Urinary bladder (tissue), 4 donors: ENCODE measurements at places on chromosomes 12 and 14. TPM values are rescaled to one million over a fixed set of nuclear protein-coding genes. Genes with fewer than 3 reads are reported as not detected.

DNA sequence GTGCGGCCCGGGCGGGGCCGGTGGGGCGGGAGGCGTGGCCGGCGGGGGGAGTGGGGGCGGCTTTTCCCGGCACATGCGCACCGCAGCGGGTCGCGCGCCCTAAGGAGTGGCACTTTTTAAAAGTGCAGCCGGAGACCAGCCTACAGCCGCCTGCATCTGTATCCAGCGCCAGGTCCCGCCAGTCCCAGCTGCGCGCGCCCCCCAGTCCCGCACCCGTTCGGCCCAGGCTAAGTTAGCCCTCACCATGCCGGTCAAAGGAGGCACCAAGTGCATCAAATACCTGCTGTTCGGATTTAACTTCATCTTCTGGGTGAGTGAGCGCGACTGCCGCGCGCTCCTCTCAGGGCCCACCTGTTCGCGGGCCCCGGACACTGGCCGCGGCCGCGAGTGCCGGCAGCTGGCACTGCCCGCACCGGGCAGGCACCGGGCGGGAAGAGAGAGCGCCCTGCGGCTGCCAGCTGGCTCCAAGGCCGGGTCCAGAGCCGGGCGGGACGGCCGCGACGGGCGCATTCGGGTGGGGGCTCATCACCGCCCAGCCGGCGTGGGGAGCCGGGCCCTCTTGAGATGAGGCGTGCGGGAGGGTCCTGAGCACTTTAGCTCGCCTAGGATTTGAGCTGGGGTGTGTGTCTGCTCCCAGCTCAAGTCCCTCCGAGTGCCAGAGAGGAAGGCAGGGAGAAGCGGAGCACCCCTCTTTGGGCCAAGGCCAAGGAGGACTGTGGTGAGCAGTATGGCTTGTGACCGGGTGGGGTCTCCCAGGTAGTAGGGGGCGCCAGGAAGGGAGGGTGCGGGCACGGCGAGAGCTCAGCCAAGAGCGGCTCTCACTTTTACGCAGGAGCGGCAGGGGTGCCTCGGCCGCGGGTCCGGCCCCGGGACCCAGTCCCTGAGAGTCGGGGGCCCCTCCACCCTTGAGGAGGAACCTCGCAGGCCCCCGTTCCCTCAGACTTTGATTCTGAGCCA, at the start of gene CD9:
Gene CD9, plus strand, starts transcription at position 145 of the 957 bp plus-strand sequence. Its CDS starts 100 bp downstream, at position 245.
- DNase-seq = no peak

DNA sequence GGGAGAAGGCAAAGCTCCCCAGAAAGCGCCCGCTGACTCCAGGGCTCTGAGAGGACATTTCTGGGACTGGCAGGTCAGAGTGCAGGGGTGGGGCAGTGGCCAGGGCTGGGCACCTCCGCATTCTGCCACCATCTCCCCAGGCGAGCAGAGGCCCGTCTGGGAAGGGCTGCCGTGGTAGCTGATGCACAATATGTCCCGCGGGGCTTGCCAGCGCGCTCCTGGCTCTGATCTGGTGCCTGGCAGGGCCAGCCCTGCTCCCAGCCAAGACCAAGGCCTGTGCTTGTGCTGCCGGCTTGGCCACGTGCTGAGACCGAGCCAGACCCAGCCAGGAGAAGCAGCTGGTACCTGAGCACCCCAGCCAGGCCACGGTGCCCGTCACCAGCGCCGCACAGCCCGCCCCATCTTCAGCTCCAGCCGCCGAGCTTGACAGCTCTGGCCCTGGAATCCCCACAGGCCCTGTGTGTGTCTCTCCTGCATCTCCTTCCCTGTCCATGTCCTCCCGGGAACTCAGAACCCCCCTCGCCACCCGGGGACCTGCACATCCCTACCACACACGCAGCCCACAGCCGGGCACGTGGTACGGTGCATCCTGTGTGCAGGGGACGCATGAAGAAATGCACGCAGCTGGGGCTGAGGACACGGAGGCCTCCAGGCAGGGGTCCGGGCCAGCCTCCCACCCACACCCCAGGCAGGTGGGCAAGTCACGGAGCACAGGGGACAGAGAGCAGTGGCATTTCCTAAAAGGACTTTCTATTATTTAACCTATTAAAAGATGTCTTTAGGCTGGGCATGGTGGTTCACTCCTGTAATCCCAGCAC, 68.6 kb upstream of the C14orf180 start:
- DNase-seq = no peak

SELPLG gene
- 3.6 TPM for total RNA-seq

DNA sequence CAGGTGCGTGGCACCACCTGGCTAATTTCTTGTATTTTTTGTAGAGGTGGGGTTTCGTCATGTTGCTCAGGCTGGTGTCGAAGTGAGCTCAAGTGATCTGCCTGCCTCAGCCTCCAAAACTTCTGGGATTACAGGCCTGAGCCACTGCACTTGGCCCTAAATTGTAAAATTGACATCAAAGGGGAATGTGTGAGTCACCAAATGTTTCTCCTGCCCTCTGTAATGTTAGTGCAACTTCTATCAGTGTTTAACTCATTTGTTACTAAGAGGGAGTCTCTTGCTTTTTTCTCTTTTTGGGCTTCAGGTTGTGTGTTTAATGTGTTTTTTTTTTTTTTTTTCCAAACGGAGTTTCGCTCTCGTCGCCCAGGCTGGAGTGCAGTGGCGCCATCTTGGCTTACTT, 2.3 kb downstream of the TULP3 start:
- no peak for DNase-seq

OTUB2 gene
- total RNA-seq = 2.0 TPM

GRCh38 chr14:94779713-94780112, 9.8 kb upstream of the GSC start:
- DNase-seq = no peak

- DNase-seq = no peak
These were observed 27.8 kb downstream of the EFCAB11 start for GRCh38 chr14:89926694-89927093.

GRCh38 chr14:22432348-22432976, 156.6 kb downstream of the DAD1 start:
- peak; percentile 83 for DNase-seq

ACSM4 gene
- total RNA-seq = not detected

DNA sequence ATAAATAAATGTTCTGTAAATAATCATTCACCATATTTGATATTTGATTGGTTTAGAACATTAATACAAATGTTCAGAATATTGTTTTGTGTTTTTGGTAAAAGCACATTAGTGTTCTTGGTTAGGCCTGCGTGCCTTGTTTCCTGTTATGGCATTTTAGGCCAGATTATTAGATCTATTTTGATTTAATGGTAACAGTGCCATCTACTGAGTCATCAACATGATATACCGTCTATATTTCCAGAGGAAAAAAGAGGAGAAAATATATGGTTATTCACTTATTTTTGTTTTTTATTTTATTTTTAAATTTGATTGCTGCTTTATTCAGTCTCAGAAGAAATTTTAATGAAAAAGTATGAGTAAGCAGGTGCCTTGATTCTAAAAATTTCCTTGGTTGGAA, 60.3 kb downstream of the GPHN start:
- no peak for DNase-seq

GRCh38 chr12:85424581-85425348, 144.7 kb downstream of the ALX1 start:
- peak; percentile 13 for DNase-seq

- DNase-seq = no peak
These were observed 40.6 kb downstream of the IGF1 start for GRCh38 chr12:102439426-102440405.

DNA sequence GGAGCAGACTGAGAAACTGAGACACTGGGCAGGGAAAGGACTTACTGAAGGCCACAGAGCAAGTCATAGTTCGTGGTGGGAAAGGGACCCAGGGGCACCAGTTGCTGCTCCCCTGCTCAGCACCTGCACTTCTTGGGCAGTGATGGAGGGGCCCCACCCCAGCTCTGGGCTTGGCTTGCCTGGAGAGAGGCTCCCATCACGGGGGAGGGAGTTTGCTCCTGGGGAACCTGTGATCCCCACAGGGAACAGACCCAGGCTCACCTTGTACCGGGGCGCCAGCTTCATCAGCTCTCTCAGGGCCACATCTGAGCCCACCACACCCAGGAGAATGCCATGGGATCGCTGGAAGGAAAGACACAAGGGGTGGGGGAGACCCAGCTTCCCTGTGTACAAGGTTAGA, 39.8 kb downstream of the CACNA2D4 start:
- no peak for DNase-seq

- no peak for DNase-seq
These were observed 132.9 kb upstream of the SSTR1 start for GRCh38 chr14:38074754-38075153.

CMA1 gene
- 3.2 TPM for total RNA-seq

- no peak for DNase-seq
These were observed 136.8 kb upstream of the PTPRB start for GRCh38 chr12:70774055-70774454.

CFAP54 gene
- total RNA-seq = 6.8 TPM

DNA sequence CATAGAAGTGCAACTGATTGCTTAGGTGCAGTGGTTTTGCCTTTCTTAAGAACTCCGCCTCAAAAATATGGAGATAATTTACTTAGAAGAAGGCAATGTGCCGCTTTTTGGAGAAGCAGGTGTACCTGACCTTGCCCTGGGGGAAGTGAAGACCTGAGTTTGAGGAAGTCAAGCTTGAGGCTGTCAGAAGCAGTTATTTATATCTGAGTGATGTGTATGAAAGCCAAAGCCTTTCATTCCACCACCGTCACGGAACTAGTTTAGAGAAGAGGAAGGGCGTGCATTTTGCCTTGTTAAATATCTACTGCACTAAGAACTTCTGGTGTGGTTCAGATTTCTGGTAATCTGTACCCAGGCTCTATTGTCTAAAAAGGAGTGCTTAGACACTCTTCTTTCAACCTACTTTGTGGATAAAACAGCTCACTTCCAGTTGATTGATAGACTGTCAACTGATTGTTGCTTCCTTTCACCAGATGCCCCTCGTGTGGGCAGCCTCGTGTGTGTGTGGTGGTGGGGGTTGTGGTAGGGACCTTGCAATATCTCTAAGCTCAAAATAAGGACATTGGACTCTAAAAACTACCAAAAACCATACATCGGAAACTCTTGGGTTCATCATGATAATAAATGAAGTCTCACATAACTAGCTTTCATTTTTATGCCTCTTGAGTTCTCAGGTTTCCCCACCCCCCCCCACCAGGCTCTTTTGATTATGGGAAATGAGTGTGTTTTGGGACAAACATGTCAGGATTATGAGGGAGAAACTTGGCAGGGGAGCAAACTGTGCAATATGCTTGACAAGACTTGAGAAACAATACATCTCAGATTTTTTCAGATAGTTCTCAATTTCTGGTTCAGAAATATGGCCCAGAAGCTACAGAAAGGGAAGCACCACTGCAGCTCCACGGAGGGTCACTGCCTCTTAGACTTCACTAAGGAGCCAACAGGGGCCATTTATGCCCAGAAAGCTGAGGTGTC, 78.6 kb downstream of the ARF6 start:
- DNase-seq = no peak

DNA sequence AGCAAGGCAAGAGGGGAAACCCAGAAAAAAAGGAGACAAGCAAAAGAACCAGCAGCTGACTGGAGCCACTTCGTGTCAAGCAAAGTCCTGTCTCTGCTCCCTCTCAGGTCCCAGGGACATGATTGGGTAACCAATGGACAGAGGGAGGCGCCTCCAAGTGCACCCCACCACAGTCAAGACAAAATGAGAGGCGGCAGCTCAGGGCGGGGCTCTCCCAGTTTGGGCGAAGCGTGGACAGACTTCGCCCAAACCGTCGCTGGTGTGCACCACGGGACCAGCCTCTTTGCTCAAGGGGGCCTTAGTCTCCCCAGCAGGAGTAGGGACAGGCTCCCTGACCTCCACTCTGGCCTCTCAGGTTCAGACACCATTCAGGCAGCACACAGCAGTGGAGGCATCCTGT, 1.5 kb upstream of the BEGAIN start:
- DNase-seq = no peak

- no peak for DNase-seq
These were observed 39.6 kb downstream of the PRKCH start for GRCh38 chr14:61360796-61361525.

DLGAP5 gene
- 23.4 TPM for total RNA-seq

DNA sequence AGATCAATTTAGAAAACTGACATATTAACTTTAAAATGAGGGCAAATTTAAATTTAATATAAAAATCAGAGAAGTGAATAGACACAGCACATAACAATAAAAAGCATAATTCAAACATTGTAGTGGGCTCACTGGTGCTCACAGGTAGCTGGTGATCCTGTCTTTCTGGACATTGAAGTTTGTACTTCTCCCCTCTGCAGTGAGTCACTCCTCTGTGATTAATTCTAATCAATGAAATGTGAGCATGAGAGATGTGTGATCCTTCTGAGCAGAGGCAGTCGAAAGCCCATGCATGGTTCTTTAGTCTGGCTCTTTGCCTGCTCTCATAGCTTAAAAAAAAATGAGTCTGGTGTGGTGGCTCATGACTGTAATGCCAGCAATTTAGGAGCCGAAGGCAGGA, 59.0 kb upstream of the RERGL start:
- DNase-seq = no peak

GRCh38 chr12:42854826-42855225, 265.3 kb upstream of the PRICKLE1 start:
- no peak for DNase-seq

- no peak for DNase-seq
These were observed 4.6 kb upstream of the ESR2 start for GRCh38 chr14:64298773-64299172.

DNA sequence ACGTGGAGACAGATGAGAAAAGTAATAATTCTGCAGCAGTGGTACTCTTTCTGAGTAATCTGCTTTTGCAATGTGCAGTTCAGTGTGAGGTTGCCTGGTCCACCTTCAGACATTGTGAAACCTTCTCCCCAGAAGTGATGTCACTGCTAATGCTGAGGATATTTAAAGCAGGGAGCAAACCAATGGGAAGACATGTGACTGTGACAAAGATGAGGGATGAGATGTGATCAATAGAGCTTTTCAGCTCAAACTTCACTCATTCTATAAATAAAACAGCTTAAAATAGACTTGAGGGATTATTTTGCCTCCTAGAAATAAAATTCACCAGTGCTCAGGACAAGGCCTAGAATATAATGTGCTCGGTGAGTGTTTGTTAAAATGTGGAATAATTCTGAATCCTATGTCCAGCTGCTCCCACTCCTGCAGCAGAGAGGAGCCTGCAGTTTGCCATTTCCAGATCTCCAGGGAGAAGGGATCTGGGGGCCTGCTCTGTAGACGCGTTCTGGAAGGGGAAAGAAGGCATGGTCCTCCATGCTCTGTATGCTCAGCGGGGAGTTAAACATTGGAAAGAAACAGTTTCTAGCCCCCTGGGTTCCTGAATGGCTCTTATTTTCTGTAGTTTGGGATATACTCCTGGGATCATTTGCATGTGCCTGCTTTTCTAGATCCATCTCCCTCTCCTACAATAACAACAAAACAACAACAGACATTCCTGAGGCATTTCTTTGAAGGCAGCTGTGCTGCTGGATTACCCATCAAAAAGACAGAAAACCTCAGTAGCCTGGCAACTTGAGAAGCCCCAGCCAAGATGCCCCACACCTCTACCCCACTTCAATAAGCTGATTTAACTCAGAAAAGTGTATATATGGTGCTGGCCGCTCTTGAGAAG, 8.9 kb downstream of the SLC7A8 start:
- no peak for DNase-seq
